NCI-H2029 (cell line): ENCODE measurements at places on chromosomes 6 and 20.

GRCh38 chr20:7608250-7608649, 332.0 kb downstream of the HAO1 start:
- no peak for DNase-seq

- no peak for DNase-seq
Measured at GRCh38 chr6:2579804-2580570, 170.7 kb downstream of the MYLK4 start.

DNA sequence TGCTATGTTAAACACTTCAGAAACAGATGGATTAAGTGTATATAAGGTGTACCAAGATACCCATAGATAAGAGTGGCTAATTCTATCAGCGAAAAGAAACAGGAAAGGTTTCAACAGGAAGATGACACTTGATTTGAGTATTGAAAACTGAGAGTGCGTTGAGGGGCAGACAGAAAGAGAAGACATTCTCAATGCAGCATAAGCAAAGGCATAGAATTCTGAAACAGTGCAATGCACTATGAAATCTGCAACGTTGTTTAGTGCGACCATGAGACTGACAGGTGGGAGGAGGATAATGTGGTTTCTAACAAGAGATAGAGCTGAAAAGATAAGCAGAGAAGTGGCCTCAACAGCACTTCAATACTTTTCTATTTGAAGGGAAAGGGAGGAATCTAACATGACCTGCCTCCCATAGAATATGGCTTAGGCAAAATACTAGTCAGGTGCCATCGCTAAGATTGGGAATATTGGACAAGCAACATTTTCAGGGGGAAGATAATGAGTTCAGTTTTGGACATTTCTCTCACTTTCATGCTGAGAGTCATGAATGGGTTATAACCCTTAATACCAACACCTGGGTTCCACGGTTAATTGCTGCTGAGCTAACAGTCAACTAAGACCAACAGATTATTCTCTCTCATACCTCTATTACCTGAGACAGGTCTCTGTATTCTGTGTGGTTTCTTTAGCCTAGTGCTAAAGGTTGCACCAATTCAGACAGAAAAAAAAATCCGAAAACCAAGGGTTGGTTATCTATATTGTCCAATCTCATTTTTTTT, 312.9 kb upstream of the ARID1B start:
- no peak for DNase-seq

- no peak for DNase-seq
Measured at GRCh38 chr6:151327101-151327500, 64.3 kb downstream of the ZBTB2 start.

DNA sequence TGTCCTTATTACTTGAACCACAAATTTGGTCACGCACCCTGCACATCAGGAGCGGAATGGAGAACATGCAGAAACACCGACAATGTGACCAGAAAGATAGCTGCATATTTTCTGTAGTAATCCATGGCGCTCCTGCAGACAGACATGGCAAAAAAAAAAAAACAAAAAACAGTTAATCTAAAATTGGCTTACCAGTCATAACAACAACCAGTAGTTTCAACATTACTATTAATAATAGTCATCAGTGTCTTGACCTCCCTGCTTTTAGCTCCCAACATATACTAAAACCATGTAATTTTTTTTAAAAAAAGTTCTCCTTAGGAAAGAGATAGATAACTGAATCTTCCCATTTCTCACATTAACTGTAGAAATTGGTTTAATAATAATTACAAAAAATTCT, 6.8 kb downstream of the CGA start:
- no peak for DNase-seq

DNA sequence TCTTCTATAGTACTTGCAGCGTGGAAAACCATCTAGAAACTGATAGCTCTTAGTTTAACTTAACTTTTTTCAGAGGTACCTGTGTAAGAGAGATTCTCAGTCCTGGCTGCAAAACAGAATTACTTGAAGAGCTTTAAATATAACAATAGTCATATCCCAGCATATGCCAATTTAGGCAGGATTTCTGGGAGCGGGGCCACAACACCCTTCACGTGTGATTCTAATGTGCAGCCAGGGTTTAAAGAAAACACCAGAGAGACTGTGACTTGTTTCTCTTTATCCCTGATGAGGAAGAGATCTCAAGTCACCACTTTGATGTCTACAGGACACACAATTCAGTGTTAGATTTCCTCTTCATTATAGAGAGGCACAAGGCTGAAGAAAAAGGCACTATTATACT, 103.7 kb downstream of the PDSS2 start:
- DNase-seq: no peak

- DNase-seq: peak; percentile 13
Measured at GRCh38 chr6:150696190-150696589, 96.5 kb downstream of the PLEKHG1 start.

- DNase-seq: no peak
Measured at GRCh38 chr20:34268851-34269636, 27.8 kb downstream of the ASIP start.

DNA sequence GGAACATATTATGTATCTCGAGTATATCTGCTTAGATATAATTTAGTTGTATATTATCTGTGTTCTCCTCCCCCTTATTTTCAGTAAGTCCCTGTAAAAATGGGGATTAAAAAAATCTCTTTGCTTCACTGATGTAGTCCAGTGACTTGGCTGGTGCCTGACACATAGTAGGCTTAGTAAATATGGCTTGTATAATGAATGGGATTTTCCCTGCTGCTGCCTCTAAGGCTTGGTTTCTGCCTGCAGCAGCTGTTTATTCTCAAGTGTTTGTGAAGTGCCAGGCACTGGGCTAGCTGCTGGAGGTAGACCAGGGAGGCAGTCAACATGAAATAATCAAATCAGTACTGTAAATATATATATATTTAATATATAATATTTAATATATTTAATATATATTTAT, 1.6 kb upstream of the ZFP64 start:
- peak; percentile 75 for DNase-seq

DNA sequence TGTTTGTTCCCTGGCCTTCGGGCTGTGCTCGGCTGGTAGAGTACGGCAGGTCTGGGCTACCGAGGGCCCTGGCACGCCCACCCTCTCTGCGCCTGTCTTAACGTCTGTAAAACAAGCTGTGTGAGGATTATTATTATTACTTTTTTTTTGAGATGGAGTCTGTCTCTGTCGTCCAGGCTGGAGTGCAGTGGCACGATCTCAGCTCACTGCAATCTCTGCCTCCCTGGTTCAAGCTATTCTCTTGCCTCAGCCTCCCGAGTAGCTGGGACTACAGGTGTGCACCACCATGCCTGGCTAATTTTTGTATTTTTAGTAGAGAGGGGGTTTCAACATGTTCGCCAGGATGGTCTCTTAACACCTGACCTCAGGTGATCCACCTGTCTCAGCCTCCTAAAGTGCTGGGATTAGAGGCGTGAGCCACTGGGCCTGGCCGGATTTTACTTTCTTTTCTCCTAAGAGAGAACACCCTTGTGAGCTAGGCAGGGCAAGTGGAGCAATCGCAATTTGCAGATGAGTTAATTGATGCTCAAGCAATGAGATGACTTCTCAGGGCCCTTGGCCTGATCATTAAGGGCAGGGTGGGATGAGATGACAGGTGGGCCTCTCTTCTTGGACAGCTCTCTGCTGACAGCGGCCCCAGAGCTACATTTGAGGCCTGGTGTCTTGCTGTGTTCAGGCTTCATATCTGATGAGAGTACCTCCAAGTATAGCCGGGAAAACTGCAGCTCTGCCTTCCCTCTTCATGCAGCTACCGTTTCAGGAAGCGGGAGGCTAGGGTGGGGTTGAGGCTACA, 859 bp upstream of the SMIM29 start:
- no peak for DNase-seq

GRCh38 chr6:64580346-64580745, 944.7 kb downstream of the PHF3 start:
- DNase-seq: no peak

DNA sequence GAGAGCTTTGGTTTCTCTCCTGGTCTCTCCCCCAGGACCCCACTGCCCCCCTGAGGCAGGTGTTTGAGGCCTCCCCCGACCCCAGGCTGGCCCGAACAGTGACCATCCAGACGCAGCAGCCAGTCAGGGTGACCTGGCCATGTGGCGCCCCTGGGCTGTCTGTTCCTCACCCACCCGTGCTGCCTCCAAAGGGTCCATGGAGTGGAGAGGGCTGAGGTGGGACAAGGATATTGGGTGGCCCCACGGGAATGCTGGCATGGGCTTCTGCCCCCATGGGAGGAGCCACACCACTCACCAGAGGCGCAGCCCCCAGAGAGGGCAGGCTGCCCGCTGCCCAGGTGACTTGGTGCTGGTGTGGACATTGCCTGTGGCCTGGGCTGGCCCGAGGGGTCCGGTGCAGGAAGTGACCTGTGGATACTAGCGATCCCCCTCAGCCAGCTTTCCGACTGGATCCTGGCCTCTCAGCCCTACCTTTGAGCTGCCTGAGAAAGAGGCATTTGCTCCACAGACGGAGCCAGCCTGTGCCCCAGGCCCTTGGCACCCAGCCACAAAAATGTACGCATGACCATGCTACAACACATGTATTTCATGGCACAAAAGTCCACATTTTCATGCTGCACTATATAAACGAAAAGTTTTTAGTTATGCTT, 50.8 kb downstream of the BCAS4 start:
- no peak for DNase-seq

GRCh38 chr20:13839421-13840092, 54.7 kb downstream of the NDUFAF5 start:
- DNase-seq: no peak

DNA sequence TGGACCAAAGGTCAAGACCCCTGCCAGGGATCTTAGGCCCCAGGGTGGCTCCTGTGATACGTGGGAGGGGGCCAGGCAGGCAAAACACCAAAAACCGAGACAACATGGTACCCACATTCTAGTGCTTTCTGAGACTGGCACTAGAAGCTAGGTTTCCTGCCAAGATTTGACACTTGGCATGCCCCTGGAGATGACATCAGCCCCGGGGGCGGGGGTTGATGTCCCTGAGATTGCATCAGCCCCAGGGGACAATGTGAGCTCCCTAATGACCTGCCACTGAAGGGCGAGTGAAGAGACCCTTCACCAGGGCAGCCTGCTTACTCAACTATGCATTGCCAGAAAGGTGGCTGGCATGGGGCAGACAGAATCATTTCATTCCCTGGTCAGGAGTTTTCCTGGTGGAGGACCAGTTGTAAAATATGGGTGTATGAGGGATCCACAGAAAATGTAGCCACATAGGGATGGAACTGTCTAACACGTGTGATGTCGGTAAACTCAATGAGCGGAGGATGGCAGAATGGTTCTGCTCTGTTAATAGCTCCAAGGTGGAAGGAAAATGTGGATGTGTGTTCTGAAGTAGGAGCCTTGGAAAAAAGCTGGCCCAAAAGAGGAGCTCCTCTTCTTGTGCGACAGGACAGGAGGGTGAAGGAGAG, 219.7 kb downstream of the UNC5CL start:
- DNase-seq: peak; percentile 81

GRCh38 chr6:130981409-130981808, 81.6 kb downstream of the EPB41L2 start:
- DNase-seq: no peak

DNA sequence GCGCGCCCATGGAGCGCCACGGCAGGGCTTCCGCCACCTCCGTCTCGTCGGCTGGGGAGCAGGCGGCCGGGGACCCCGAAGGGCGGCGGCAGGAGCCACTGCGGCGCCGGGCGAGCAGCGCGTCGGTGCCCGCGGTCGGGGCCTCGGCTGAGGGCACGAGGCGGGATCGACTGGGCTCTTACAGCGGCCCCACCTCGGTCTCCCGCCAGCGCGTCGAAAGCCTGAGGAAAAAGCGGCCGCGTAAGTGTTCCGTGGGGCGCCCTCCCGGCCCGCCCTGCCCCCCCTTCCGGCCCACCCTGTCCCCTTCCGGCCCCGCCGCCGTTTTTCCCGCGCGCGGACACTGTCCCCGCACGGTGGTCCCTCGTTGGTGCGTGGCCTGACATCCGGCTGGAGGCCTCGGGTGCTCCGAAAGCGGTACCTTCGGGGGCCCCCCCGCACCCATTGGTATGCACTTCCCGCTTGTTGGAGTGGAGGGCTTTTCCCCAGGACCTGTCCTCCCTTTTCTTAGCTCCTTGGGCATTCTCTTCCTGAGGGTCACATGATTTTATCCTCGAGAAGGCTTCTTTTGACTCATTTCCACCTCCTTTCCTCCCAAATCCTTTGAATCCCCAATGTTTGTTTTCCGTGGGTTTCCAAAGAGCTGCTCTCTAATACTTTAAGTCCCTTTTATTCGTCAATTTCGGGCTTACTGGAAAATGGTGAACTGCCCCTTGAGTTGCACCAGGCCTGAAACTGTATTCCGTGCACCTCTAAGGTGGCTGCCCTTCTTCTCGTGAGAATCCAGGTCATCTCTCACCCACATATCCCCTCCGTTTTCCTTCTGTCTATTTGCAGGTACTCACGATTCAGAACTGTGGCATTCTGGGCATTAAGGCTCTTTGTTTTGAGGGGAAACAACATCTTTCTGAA, 556 bp downstream of the PANK2 start:
- peak; percentile 24 for DNase-seq

DNA sequence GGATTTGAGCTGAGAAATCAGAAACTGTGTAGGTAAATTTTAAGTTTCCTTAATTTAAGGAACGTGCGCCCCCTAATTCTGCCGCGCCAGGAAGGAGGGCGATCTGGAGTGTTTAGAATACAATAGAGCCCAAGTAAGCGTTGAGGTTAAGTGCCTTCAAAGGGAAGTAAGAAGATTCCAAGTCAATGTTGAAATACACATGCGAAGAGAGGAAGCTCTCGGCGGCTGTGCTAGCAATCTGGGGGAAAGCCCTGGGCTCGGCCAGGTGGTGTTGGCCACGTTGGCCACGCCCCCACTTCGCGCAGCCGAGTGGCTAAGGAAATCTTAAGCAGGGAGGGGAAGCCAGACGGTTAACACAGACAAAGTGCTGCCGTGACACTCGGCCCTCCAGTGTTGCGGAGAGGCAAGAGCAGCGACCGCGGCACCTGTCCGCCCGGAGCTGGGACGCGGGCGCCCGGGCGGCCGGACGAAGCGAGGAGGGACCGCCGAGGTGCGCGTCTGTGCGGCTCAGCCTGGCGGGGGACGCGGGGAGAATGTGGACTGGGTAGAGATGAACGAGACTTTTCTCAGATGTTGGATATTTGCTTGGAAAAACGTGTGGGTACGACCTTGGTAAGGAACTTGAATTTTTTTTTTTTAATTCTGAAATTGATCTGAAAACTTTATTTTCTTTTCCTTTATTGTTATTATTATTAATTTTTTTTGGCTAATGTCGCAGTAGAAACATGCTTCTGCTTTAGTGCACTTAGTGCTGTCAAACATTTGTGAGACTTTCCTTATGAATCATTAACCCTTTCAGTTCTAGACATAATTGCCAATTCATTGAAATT, at the start of gene PRDM1:
TSS of gene PRDM1 (plus strand) at position 353 of the 830 bp plus-strand sequence. CDS start at position 571, 218 bp downstream.
- DNase-seq: peak; percentile 86

GRCh38 chr6:109488001-109488400, 5.0 kb upstream of the ZBTB24 start:
- DNase-seq: no peak

GRCh38 chr6:166008441-166009369, 158.9 kb downstream of the TBXT start:
- DNase-seq: no peak
